ENCODE measurements at places on chromosomes 4 and X. TPM values are rescaled to one million over a fixed set of nuclear protein-coding genes. Genes with fewer than 3 reads are reported as not detected.

The FDCSP gene
- total RNA-seq = not detected

DNA sequence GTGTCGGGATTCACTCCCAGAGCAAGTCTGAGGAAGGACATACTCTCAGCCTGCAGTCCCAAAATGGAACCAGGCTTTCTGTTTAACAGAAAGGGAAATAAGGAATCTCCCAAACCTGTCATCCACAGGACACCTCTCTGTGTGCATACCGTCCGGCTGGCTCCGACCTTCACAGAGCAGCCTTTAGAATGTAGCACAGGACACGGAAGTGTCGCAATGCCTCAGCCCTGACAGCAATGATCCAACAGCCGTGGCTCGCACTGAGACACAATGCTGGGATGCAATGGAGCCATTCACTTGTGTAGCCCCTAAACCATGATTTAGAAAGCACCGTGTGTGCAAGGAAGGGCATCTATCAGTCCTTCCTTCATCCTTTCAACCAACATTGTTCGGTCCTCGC is 15.5 kb upstream of the HELT start:
- H3K36me3 ChIP-seq = no peaks in the 10 kb centered on the region
- no peak overlapping the region for H3K4me3 ChIP-seq
- H3K4me1 ChIP-seq = peaks cover 15% of the 10 kb centered on the region
- no peak overlapping the region for H3K27ac ChIP-seq

The CFAP299 gene
- not detected for total RNA-seq

DNA sequence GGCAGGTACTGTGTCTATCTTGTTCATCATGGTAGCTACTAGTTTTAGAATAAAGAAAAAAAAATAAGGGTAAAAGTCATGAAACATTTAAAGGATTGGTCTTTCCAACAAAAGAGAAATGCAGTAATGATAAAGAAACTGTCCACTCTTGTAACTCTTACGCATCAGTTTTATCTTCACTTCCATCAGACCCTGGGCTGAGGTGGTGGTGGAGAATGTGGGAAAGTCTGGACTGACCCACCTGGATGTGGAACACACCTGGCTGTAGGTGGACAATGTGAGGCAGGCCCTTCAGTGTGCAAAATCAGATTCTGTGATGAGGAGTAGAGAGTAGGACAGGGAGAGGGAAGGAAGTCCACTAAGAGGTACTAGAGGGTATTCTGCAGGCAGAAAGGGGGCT is 128.6 kb downstream of the RASL11B start:
- no peak overlapping the region for H3K4me3 ChIP-seq
- no peak for DNase-seq
- H3K4me1 ChIP-seq = peaks cover 22% of the 10 kb centered on the region

DNA sequence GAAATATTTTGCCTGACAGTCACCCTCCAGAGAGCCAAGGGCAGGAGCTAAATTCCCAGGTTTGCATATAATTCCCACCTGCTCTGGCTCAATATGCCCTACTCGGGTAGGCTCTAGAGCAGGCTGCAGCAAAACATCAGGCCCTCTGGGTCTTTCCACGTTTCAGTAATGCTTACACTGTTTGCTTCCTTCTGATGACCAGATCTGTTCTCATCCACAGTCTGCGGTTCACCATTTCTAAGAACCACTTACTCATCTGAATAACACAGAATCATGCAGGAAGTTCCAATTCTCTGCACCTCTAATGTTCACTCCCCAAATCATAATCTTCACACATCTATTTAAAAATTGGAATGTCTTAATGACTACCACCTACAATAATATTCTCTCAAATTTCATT is 141.4 kb downstream of the PPP3CA start:
- H3K27me3 ChIP-seq = no peaks in the 10 kb centered on the region
- no peak for DNase-seq
- no peaks in the 10 kb centered on the region for H3K4me1 ChIP-seq
- no peaks in the 10 kb centered on the region for H3K36me3 ChIP-seq

GRCh38 chr4:83996254-83996653 is 460.3 kb downstream of the GPAT3 start:
- H3K4me3 ChIP-seq = no peak overlapping the region
- no peaks in the 10 kb centered on the region for H3K27me3 ChIP-seq
- H3K27ac ChIP-seq = no peak overlapping the region
- H3K36me3 ChIP-seq = no peaks in the 10 kb centered on the region
- H3K4me1 ChIP-seq = no peaks in the 10 kb centered on the region
- DNase-seq = no peak

- DNase-seq = peak; percentile 10
- no peaks in the 10 kb centered on the region for H3K27me3 ChIP-seq
- H3K4me3 ChIP-seq = no peak overlapping the region
These were observed 145.1 kb downstream of the COL4A5 start for GRCh38 chrX:108584617-108585211.

DNA sequence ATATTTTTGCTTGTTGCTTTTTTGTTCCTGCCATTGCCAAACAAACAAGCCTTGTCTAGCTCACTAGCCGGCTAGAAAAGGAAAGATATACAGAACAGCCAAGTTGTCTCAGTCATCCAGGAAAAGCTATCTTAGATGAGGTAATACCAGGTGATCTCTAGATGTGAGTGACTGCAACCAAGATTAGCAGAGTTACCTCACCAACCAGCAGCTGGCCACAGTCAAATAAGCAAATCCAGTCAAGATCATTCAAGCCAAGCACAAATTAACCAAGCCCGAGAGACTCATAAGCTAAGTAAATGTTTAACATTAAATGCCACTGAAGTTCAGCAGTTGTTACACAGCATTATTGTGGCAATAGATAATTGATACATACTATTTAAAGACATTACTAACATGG is 108.6 kb downstream of the CENPC start:
- H3K27me3 ChIP-seq = no peaks in the 10 kb centered on the region
- H3K36me3 ChIP-seq = no peaks in the 10 kb centered on the region
- DNase-seq = no peak
- no peak overlapping the region for H3K27ac ChIP-seq

The C4orf50 gene
- total RNA-seq = 0.26 TPM

GRCh38 chr4:13944095-13944511 is 316.6 kb upstream of the BOD1L1 start:
- no peaks in the 10 kb centered on the region for H3K36me3 ChIP-seq
- H3K27ac ChIP-seq = no peak overlapping the region
- DNase-seq = no peak
- H3K4me1 ChIP-seq = peaks cover 5% of the 10 kb centered on the region

The GYPE gene
- total RNA-seq = not detected

DNA sequence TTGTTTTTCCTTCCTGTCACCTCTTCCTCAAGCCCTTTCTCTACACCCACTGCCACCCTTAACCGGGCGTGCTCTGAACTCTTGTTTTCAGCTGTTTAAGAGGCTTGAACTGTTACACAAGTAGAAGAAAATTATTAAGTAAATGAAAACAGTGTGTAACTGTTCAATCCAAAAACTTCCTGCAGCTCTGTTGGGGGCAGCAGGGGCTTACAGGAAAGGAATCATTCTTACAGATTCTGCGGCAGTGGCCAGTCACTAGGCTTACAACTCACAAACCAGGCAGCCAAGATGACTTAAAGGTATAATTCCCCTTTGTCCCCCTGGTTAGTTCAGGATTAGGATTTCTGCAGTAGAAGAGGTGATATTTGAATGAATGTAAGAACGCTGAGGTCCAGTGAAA is 70.2 kb upstream of the ETNPPL start:
- H3K27ac ChIP-seq = no peak overlapping the region
- DNase-seq = no peak
- H3K36me3 ChIP-seq = no peaks in the 10 kb centered on the region
- peaks cover 9% of the 10 kb centered on the region for H3K4me1 ChIP-seq

The PSAPL1 gene
- 0.52 TPM for total RNA-seq

GRCh38 chrX:111519215-111519614 is 7.8 kb downstream of the SERTM2 start:
- no peaks in the 10 kb centered on the region for H3K36me3 ChIP-seq
- H3K4me1 ChIP-seq = no peaks in the 10 kb centered on the region
- no peak overlapping the region for H3K27ac ChIP-seq
- H3K4me3 ChIP-seq = no peak overlapping the region
- H3K27me3 ChIP-seq = no peaks in the 10 kb centered on the region

DNA sequence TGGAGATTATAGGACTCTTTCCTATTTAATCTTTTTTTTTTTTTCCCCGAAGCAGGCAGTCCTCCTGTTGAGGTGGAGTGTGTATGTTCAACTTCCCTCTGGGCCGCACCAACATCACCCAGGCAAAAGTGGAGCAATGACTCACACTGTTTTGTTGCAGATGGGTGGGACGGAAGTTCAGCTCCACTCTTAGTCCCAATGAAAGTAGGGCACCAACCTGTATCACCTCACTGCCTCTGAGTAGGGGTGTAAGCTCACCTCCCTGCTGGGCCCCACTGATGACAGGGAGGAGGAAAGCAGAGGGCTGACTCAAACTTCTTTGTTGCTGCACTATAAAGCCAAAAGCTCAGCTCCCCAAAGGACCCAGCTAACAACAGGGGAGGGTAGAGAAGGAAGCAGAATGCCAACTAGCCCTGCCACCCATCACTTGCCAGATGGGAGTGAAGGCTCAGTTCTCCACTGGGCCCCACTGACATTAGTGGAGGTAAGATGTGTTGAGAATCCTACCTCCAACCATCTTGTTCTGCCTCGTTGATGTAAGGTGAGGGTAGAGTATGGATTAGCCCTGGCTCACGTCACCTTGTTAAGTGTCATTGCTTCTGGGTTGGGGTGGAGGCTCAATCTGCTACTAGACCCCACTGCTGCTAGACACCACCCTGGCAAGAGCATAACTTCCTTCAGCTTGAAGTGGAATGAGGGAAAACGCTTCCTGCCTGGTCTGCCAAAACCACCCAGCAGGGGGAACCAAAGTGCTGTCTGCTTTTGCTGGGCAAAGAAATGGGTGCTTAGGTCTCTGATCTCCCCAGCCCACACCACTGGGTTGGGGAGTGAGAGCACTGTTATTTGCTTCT is 14.1 kb downstream of the RPS6KA3 start:
- no peak overlapping the region for H3K27ac ChIP-seq
- peak; percentile 55 for DNase-seq
- no peaks in the 10 kb centered on the region for H3K4me1 ChIP-seq
- H3K27me3 ChIP-seq = no peaks in the 10 kb centered on the region
- H3K36me3 ChIP-seq = no peaks in the 10 kb centered on the region

The SPANXN3 gene
- not detected for total RNA-seq

- H3K4me3 ChIP-seq = no peak overlapping the region
- no peak overlapping the region for H3K27ac ChIP-seq
- H3K4me1 ChIP-seq = peaks cover 2% of the 10 kb centered on the region
- DNase-seq = no peak
These were observed 262.5 kb downstream of the FBXW7 start for GRCh38 chr4:152273343-152273742.

Measured in body of pancreas (tissue), 4 donors.